Activated CD4-positive, alpha-beta T cell treated with anti-CD3 and anti-CD28 coated beads for 36 hours (primary cell): ENCODE measurements at places on chromosomes 13 and 19. TPM values are rescaled to one million over a fixed set of nuclear protein-coding genes. Genes with fewer than 3 reads are reported as not detected.

Gene OR7C1
- total RNA-seq: not detected

Gene MED25
- total RNA-seq: 39.6 TPM

Gene ZNF432
- total RNA-seq: 12.8 TPM

Gene LILRB1
- total RNA-seq: not detected

Gene ZNF160
- 42.2 TPM for total RNA-seq

Gene GNG7
- 1.1 TPM for total RNA-seq

- DNase-seq: no peak
- H3K36me3 ChIP-seq: no peaks in the 10 kb centered on the region
- no peaks in the 10 kb centered on the region for H3K27me3 ChIP-seq
- H3K4me3 ChIP-seq: no peak overlapping the region
- no peaks in the 10 kb centered on the region for H3K4me1 ChIP-seq
- H3K27ac ChIP-seq: no peak overlapping the region
Measured at GRCh38 chr19:13001502-13002165, 6.4 kb downstream of the NFIX start.

GRCh38 chr19:7618348-7618747 lies 11.0 kb downstream of the XAB2 start:
- peaks cover 25% of the 10 kb centered on the region for H3K36me3 ChIP-seq
- H3K4me1 ChIP-seq: no peaks in the 10 kb centered on the region
- H3K4me3 ChIP-seq: no peak overlapping the region
- DNase-seq: no peak
- H3K27me3 ChIP-seq: no peaks in the 10 kb centered on the region

DNA sequence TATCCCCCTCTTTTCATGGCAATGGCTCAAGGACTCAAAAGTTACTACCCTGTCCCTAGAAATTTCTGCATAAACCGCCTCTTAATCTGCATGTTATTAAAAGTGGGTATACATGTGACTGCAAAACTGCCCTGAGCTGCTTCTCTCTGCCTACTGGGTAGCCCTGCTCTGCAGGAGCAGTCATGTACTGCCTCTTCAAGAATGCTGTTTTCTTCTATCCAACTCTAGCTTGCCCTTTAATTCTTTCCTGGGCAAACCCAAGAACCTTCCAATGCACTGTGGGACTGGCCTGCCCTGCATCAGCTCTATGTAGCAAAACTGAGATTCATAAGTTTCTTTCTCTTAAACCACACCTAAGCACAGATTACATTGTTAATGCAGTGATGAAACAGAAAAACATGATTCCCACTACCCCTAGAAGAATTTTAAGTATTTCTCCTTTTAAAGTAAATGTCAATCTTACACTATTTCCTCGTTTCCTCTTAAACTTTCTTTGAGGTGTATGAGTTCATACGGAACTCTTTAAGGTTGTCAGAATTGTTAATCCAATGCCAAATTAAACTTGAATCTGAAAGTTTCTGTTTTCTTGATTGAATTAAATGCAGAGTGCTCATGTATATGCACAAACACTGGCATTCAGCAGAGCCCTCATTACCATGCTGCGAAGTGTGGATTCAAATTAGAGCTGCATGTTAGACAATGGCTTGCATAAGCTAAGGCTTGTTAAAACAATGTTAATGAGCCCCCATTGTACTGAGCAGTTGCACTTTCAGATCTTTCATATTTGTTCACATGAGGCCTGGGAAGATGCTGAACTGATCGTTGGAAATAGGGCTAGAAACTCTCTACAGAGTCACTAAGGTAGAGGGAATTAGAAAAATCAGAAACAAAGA lies 669.9 kb upstream of the PCDH20 start:
- no peaks in the 10 kb centered on the region for H3K27me3 ChIP-seq
- H3K36me3 ChIP-seq: no peaks in the 10 kb centered on the region
- no peak for DNase-seq
- H3K27ac ChIP-seq: no peak overlapping the region
- H3K4me3 ChIP-seq: no peak overlapping the region

GRCh38 chr13:60671386-60671785 lies 274.4 kb downstream of the TDRD3 start:
- H3K4me1 ChIP-seq: no peaks in the 10 kb centered on the region
- no peaks in the 10 kb centered on the region for H3K27me3 ChIP-seq
- no peaks in the 10 kb centered on the region for H3K36me3 ChIP-seq
- no peak overlapping the region for H3K27ac ChIP-seq
- no peak overlapping the region for H3K4me3 ChIP-seq

GRCh38 chr13:23243066-23243465 lies 62.3 kb downstream of the SGCG start:
- peaks cover 8% of the 10 kb centered on the region for H3K27me3 ChIP-seq
- H3K27ac ChIP-seq: no peak overlapping the region
- H3K4me3 ChIP-seq: no peak overlapping the region
- H3K4me1 ChIP-seq: no peaks in the 10 kb centered on the region
- H3K36me3 ChIP-seq: no peaks in the 10 kb centered on the region

- no peaks in the 10 kb centered on the region for H3K4me1 ChIP-seq
- no peaks in the 10 kb centered on the region for H3K27me3 ChIP-seq
- H3K27ac ChIP-seq: no peak overlapping the region
Measured at GRCh38 chr13:54643863-54644262, 1615.2 kb downstream of the OLFM4 start.

- H3K4me1 ChIP-seq: peaks cover 18% of the 10 kb centered on the region
- H3K36me3 ChIP-seq: peaks cover 62% of the 10 kb centered on the region
- no peak for DNase-seq
- no peak overlapping the region for H3K4me3 ChIP-seq
- no peak overlapping the region for H3K27ac ChIP-seq
Measured at GRCh38 chr19:19021115-19021514, 12.2 kb downstream of the SUGP2 start.

DNA sequence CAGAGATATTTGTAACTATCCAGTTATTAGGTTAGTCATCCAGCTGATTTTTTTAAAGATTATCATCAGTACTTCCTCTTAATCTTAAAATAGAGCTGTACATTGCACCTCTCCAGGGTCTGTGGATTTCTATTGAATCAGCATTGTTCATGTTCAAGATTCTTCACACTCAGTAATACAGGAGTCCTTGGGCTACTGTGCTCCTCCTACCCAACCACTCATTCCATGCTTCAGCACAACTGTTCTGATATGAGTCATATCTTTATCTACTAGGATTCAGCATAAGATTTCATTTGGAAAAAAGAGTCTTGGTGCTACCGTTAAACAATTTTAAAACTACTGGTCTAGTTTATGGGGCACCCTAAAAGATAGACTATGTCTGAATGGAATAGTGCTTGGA lies 357.8 kb downstream of the DCT start:
- H3K4me1 ChIP-seq: no peaks in the 10 kb centered on the region
- H3K27ac ChIP-seq: no peak overlapping the region
- no peaks in the 10 kb centered on the region for H3K36me3 ChIP-seq
- DNase-seq: no peak
- no peak overlapping the region for H3K4me3 ChIP-seq
- H3K27me3 ChIP-seq: peaks cover 8% of the 10 kb centered on the region

GRCh38 chr13:112683581-112683980 lies 6.3 kb upstream of the ATP11A start:
- peaks cover 11% of the 10 kb centered on the region for H3K4me1 ChIP-seq
- H3K36me3 ChIP-seq: peaks cover 6% of the 10 kb centered on the region
- DNase-seq: no peak
- no peak overlapping the region for H3K4me3 ChIP-seq

DNA sequence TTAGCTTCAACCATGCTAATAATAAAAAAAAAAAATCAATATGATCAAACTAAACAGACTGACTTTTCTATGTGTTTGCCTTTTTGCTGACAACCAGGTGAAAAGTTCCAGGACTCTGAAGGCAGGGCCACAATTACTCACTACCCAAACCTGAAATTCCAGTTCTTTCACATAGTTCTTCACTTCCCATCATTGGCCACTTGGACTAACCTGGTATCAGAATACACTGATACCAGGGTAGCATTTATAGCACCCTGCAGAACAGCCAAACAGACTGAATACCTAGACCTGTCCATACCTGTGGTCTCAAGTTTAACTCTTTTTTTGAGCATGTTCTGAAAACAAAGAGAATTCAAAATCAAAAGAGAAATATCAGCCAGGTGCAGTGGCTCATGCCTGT lies 25.1 kb downstream of the ELF1 start:
- no peaks in the 10 kb centered on the region for H3K27me3 ChIP-seq
- peaks cover 30% of the 10 kb centered on the region for H3K36me3 ChIP-seq
- DNase-seq: no peak
- H3K27ac ChIP-seq: peak overlapping the region; percentile 55
- H3K4me1 ChIP-seq: peaks cover 84% of the 10 kb centered on the region

- H3K27me3 ChIP-seq: no peaks in the 10 kb centered on the region
- H3K4me3 ChIP-seq: no peak overlapping the region
- peaks cover 1% of the 10 kb centered on the region for H3K36me3 ChIP-seq
- DNase-seq: no peak
- H3K27ac ChIP-seq: no peak overlapping the region
Measured at GRCh38 chr19:2550431-2551171, 74.7 kb downstream of the GADD45B start.
